ENCODE measurements at places on chromosomes 11 and 22.

DNA sequence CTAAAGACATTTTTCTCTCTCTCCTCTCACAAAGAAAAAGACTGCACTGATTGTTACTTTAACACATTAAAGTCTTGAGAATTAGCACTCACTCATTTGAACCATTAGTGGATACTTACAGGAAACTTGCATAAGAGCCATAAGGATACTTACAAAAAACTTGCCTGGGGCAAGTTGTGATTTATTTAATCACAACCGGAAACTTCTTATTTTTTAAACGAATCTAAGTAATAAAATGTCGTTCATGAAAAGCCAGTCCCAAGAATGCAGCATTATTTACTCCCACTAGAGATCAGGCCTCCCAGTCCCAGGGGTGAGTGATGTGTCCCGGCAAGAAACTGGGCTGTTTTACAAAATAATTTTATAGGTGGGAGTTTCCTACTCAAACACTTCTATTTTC, 59.3 kb upstream of the TTC12 start:
- no peak for DNase-seq

GRCh38 chr22:17489101-17489500, 74.2 kb upstream of the SLC25A18 start:
- DNase-seq: no peak

- DNase-seq: no peak
Observed at GRCh38 chr22:40202225-40202944, 24.7 kb downstream of the TNRC6B start.

GRCh38 chr22:46775850-46776826, 13.7 kb downstream of the TBC1D22A start:
- no peak for DNase-seq

DNA sequence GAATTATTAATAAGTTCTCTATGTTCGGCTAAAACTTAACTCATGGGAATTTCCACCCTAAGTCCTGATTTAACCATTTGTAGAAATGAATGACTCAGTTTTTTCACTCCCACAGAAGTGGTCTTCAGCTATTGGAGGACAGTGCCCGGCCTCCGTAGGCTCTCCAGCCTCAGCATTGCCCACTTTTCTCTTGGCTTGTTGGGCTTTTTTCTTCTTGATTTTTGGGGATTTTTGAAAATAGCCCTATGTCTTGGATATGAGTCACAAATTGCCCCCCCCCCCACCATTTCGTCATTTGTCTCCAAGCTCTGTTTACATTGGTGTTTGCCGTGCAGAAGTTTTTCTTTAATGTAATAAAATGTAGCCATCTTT, 66.7 kb downstream of the PACS1 start:
- peak; percentile 47 for DNase-seq

GRCh38 chr22:38967451-38968450, 10.3 kb downstream of the APOBEC3A start:
- no peak for DNase-seq

DNA sequence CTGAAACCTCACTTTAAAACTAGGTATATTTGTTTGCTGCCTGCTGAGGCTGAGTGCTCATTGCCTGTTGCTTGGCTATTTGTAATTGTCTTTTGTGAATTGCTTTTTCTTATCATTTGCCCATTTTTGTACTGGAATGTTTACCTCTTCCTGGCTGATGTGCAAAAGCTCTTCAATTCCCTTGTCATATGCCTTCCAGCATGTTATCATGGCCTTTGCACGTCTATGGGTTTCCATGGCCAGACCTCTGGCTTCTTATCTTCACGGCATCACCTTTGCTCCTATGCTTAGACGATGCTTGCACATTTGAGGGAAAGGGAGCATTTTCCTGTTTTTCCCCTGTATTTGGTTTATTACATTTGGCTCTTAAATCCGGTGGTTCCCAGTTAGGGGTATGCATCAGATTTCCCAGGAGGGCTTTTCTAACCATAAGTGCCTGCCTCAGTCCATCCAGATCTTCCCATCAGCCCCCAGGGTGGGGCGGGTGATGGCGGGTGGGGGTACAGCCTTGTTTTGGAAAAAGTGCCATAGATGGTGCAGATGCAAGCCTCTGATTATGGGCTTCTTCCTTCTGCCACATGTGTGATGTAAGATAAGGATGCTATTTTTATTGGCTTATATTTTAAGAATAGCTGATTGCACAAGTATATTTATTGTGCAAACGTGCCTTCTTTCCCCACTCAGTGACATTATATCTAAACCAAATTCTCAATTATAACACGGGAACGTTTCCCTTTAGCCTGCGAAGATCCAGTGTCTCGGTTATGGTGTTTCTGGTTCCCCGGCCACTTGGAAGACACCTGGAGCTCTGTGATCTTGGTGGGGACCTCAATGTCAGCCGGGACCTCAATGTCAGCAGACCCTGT, 70.6 kb upstream of the SEPTIN5 start:
- DNase-seq: no peak

GRCh38 chr11:59705294-59705693, 8.4 kb downstream of the OR10V1 start:
- DNase-seq: no peak

Measured in activated naive CD4-positive, alpha-beta T cell treated with anti-CD3 and anti-CD28 coated beads for 36 hours (primary cell).